ENCODE measurements at places on chromosomes 1 and 21.

DNA sequence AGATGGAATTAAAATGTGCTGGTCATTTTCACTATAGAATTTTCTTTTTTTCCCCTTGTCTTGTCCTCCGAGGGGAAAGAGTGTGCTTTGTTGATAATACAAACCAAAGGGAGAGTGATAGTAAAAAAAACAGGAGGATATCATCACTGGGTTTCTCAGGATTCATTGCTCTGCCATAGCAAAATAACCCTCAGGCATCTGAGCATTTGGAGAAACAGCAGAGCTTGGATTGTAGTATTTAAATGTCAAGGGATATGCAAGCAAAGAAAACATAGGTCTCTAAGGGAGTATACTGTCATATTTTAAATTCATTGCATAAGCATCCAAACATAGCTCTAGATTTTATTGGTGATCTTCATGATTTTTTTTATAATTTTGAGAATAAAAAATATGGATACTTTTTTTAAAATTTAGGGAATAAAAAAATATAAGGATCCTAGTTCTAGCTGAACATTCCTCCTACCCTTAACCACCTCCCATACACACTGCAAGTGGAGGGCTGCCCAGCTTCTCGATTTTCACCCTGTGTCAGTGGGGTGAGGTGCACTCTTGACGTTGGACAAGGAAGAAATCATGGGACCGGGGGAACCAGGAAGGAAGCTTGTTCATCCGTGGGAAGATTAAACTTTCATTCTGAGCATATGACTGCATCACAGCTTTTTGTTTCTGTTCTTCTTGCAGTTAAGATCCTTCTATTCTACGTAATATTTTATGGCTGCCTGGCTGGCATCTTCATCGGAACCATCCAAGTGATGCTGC lies 4.4 kb downstream of the ATP1B1 start:
- DNase-seq: no peak

GRCh38 chr1:107272321-107272720 lies 131.5 kb downstream of the NTNG1 start:
- DNase-seq: no peak

DNA sequence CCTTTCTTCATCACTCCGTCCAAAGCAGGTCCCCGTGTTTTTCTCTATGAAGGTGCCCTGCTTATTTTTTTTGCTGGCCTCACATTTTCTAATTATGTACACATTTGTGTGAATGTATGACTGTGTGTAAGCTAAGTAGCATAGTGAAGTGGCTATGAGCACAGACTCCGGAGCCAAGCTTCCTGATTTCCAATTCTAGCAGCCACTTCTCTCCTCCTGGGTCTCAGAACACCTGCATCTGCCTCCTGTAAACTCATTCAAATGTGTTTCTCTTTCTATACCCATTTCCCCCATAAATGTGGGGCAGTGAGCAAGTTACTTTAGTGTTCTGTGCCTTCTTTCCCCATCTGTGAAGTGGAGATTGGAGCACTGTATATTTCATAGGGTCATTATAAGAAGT lies 2.1 kb downstream of the SLAMF6 start:
- DNase-seq: no peak

DNA sequence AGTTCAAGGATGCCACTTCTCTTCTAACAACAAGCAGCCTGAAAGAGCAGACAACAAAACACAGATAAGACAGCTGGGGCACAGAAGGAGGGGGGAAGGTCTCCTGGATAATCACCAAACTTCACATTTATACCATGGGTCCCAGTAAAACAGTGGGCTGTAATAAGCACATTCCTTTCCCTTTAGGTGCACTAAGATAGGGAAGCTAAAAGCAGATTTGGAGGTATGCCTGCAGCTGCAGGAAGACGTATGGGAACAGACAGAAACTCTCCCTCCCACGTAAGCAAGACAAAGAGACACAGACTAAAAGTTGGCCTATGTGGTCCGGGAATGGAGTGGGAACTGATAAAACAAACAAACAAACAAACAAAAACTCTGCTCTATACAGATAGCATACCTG lies 612.1 kb downstream of the MRPL39 start:
- no peak for DNase-seq

GRCh38 chr1:145912128-145912641 lies 2.3 kb upstream of the ITGA10 start:
- DNase-seq: no peak
